ENCODE measurements at places on chromosomes 13 and 19.
A peak's percentile ranks its signal among the peaks of the same experiment; 100 is the strongest.

GRCh38 chr19:48295458-48295857 lies 25.6 kb downstream of the ZNF114 start:
- DNase-seq, result no peak

- DNase-seq, result no peak
Observed at GRCh38 chr13:33165787-33166186, 119.8 kb downstream of the STARD13 start.

- no peak for DNase-seq
Observed at GRCh38 chr13:38914070-38914469, 76.6 kb downstream of the STOML3 start.

GRCh38 chr19:23075031-23075733 lies 41.6 kb upstream of the ZNF730 start:
- no peak for DNase-seq

DNA sequence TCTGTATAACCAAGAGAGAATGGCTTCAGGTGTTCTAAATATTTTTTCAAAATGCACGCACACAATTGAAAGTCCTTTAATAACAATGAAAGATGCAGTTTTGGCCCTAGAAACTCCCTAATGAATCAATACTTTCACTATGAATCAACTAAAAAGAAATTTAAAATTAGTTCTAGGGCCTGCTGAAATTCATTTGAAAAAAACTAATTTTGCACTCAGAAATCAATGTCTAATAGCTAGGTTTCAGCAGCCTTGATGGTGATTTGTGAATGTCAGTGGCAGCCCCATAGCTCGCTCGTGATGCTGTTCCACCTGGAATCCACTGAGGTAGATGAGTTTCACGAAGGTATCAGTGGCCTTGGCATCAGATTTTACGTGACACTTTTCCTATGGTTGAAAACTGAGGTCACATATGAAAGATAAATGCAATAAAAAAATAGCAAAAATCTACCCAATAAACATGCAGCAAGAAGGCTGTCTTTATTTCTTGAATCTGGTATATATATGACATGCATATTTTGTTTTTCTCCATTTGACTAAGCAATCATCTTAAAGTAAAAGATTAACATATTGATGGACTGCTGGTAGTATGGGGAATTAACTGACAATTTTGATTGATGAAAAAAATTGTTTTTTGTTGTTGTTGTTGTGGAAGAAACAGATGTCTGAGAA lies 141.0 kb downstream of the AKAP11 start:
- DNase-seq, result no peak

DNA sequence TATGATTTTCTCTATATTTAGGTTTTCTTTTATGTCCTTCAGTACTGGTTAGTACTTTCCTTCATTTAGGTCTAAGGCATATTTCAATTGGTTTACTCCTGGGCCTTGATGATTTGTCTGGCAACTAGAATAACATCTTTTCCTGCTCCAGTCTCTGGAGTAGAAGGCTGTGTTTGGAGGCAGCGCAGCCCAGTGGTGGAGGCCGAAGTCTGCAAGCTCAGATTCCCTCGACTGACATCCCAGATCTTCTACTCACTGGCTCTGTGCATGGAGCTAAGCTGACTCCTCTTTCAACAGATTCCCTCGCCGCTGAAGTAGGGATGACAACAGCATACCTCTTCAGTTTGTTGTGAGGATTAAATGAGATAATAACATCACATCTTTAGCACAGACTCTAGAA lies 141.0 kb downstream of the RAP2A start:
- no peak for DNase-seq

- no peak for DNase-seq
Observed at GRCh38 chr19:55579766-55580621, 654 bp downstream of the ZNF579 start.

DNA sequence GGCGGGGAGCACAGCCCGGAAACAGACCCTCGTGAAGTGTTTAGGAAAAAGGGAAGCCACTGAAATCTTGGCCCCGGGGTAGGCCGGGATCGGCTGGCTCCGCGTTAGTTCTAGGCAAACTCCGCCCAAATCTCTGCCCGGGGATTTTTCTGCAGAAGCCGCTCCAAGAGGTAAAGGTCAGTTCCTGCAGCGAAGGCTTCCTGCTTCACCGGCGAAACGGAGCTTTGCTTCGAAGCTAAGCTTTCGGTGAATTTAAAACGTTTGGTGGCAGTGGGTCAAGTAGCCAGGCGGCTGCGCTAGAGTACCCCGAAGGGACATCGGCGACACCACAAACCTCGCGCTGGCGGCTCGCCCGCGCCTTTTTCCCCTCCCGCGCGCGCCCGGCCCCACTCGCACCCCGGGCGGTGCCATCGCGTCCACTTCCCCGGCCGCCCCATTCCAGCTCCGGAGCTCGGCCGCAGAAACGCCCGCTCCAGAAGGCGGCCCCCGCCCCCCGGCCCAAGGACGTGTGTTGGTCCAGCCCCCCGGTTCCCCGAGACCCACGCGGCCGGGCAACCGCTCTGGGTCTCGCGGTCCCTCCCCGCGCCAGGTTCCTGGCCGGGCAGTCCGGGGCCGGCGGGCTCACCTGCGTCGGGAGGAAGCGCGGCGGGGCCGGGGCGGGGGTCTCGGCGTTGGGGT lies 441 bp downstream of the GJB2 start:
- no peak for DNase-seq

- DNase-seq, result no peak
Observed at GRCh38 chr19:40144947-40145748, 46.1 kb upstream of the MAP3K10 start.

DNA sequence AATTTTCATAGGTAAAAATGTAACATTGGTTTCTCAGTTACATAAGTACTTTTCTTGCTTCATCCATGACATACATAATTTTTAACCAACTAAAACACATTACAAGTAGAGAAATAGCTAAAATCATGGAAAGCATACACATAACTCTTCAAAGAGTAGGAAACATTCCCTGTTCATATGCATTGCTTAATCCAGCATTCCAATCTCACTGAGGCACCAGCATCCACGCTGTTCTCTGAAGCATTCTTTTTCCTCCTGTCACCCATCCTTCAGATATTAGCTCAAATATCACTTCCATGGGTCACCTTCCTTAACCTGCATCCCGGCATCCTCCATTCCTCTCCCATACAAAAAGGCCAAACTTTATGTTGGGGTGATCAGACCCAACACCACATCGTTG lies 79.1 kb downstream of the ZNF254 start:
- no peak for DNase-seq

DNA sequence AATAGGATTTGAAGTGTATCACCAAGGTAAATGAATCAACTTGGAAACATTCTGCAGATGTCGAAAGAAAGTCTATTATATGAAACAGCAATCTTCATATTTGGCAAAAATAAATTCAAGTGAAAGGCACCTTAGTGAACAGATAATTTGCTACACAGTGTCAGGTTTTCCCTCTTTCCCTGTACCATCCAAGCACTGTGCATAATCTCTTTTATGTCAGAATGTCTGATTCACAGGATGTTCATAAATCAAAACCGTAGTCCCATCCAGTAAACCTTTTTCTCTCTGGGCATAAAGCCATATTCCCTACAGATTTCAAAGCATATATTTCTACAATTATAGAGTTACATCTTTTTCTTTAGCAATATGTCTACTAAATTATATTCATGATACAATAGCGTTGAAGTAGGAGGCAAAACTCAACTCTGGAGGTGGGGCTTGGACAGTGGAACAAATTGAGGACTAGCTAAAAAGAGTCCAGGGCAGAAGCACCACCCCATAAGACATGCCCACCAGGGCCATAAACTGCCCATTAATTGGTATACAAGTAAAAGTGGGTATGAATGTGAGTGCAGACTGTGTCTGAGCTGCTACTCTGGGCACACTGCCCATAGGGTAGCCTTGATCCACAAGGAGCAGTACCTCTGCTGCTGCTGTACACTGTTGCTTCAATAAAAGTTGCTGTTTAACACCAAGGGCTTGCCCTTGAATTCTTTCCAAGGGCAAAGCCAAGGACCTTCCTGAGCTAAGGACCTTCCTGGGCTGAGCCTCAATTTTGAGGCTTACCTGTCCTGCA lies 72.1 kb upstream of the MYCBP2 start:
- DNase-seq, result no peak

DNA sequence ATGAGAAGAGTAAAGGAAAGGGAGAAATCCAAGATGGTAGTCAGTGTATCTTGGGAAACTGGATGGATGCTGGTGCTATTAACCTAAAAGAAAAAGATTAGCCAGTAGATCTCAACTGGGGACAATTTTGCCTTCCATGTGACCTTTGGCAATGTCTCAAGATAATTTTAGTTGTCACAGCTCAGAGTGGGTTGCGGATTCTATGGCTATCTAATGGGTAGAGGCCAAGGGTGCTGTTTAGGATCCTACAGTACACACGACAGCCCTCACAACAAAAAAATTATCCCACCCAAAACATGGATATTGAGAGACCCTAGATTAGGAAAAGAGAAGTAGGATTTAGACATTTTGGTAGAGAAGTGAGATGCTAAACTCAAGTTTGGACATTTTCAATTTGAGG lies 258.9 kb downstream of the GPC5 start:
- no peak for DNase-seq

DNA sequence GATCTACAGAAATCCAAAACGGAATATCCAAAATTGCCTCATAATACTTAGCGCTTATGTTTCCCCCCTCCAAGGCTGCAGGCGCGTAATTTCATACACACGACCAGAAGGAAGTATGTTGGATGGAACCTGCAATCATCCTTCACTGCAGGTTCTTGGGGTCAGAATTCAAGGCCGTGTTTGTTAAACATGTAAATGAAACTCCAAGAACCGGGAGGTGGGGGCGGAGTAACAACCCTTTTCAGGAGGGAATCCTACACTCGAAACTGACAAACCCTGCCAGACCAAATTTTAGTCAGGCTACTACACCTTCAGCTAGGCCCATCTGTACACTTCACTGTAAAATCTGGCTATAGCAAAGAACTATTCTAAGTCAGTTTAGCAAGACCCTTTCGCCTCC lies 1.3 kb downstream of the ZNF607 start:
- DNase-seq, result no peak

DNA sequence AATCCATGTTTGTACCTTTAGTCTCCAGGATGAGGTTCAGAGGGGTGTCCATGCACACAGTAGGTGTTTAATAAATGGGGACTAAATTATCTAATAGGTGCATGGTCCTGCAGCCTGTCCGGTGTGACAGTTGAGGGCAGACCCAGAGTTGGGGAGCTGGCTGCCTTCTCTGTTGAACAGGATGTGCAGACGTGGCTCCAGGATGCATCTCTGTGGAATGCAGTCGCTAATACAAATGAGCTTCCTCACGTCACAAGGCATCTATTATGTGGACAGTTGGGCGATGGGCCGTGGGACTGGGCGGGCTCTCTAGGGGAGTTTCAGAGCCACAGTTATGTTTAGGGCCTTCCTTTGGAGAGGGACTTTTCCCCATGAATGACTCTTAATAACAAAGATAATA lies 71.0 kb downstream of the SIPA1L3 start:
- no peak for DNase-seq

DNA sequence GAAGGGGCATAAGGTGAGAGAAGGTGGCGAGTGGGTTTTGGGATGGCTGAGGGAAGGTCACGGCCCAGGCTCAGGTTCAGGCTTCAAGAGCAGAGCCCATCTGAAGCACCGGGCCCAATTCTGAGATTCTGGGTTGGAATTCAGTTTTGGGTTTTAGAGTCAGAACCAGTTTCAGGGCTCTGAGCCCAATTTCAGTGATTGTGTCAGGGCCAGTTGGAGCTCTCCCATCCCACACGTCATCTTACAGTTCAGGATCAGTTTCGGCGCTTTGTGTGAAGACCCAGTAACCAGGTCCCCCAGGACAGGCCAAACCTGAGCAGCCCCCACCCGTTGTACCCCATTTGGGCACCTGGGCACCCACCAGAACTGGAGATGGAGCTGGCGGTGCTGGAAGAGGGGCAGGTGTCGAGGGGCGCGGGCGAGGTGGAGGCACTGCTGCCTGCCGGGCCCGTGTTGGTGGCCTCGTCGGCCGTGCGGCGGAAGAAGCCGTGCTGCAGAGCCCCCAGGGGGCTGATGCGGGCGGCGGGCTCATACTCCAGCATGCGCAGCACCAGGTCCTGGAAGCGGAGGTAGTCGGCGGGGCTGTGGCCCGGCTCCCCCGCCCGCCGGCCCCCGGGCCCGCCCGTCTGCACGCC lies 7.5 kb downstream of the DYRK1B start:
- DNase-seq, result no peak

GRCh38 chr13:45630791-45631190 lies 15.3 kb upstream of the ERICH6B start:
- no peak for DNase-seq

- DNase-seq, result peak; percentile 35
Observed at GRCh38 chr13:72839831-72840426, 58.0 kb downstream of the PIBF1 start.

DNA sequence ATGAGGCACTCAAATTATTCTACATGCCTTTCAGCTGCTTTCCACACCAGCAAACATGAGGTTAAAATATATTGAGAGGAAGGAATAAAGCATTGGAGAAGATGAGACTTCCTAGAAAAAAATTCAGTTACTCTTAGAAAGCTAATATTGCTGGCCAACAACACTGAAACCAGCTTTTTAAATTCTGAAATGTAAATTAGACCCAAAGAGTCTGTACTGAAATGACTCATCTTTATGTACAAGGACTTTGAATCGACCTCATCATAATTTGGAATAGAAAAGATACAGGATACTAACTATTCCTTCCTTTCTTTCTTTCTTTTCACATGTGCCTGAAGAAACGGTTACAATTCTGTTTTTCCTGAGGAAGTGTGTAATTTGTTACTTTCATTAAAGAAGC lies 6.5 kb upstream of the HSPH1 start:
- DNase-seq, result no peak

- DNase-seq, result no peak
Observed at GRCh38 chr13:74077375-74077774, 56.8 kb downstream of the KLF12 start.

- DNase-seq, result no peak
Observed at GRCh38 chr19:2631213-2631821, 71.2 kb downstream of the GNG7 start.

GRCh38 chr19:52028780-52029123 lies 573 bp upstream of the ZNF614 start:
- no peak for DNase-seq

- no peak for DNase-seq
Observed at GRCh38 chr19:688992-689391, 6.3 kb downstream of the PRSS57 start.

DNA sequence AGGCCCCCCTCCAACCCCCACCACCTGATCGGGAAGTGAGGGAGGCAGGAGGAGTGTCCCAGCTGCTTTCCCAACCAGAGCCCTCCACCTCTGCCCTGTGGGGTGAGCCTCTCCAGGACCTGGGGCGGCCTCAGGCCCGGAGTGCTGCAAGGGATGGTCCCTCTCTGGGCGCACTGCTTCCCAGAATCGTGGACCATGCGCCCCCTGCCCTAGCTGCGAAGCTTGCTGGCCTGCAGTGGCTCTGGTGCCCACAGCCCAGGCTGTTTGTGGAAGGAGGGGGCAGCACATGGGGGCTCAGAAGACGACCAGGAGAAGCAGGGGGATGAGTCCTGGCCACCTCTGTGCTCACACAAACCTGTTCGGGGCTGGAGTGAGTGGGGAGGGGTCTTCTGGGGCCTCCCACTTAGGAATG lies 33.6 kb downstream of the CEBPG start:
- DNase-seq, result no peak

GRCh38 chr13:67651908-67652465 lies 421.9 kb upstream of the PCDH9 start:
- no peak for DNase-seq

- DNase-seq, result no peak
Observed at GRCh38 chr19:1038978-1039645, 795 bp upstream of the ABCA7 start.

GRCh38 chr19:28843761-28844492 lies 369.0 kb downstream of the UQCRFS1 start:
- no peak for DNase-seq

GRCh38 chr19:11164879-11165406 lies 9.4 kb upstream of the SPC24 start:
- DNase-seq, result no peak

Data from CD4-positive, alpha-beta T cell treated with Interleukin-4 for 4 hours (primary cell).